Stimulated activated CD4-positive, alpha-beta T cell treated with anti-CD3 and anti-CD28 coated beads, Interleukin-1b, Interleukin-23, amount 100 ng/mL, for 1 hour (primary cell): ENCODE measurements at places on chromosomes 3 and 15.

DNA sequence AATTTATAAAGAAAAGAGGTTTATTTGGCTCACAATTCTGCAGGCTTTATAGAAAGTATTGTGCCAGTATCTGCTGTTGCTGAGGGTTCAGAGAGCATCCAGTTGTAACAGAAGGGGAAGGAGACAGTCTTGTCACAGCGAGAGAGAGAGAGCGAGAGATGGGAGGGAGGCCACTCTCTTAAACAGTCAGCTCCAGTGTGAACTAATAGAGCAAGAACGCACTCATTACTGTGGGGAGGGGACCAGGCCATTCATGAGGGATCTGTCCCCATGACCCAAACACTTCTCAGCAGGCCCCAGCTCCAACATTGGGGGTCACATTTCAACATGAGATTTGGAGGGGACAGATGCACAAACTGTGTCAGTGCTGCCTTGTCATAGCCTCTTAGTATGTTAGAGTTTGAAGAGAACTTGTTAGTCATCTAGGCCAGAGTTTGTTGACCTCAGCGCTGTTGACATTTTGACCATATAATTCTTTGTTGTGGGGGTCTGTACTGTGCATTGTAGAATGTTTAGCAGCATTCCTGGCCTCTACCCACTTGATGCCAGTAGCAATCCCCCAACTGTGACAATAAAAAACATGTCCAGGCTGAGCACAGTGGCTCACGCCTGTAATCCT, 15.3 kb downstream of the STARD9 start:
- DNase-seq: no peak

- no peak for DNase-seq
Measured at GRCh38 chr3:127565711-127566110, 24.8 kb downstream of the TPRA1 start.

DNA sequence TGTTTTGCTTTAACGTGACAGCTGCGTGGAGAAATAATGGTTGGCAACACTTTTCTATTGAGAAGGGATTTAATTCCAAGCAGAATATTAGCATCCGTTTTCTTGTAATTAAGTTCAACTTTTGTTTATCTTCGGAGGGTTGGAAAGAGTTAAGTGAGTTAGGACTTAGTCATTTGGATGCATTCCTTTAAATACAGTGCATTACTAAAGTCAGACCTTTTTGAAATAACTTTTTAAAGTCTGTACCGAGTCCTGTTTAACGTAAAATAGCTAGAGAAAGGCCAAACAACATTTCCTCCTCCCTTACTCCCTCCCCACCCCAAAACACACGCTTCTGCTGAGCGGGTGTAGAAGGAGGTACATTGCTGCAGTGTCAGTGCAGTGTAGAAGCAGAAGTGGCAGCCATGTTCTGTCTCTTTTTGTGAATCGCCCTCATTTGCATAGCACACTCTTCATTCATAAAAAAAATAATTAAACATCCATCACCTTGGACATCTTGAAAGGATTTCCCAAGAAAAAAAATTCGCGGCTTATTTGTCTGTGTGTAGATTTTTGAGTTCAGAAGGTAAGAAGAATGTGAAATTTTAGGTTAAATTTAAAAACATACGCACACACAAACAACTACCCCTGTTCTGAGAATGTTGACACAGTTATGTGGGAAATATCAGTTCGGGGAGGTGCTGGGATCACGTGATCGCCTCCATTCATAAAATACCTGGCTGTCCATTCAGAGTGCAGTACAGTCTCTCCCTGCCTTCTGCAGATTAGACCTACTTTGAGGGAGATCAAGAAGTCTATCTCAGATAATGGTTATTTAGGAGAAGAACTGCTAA, 1.6 kb downstream of the SPRED1 start:
- no peak for DNase-seq

DNA sequence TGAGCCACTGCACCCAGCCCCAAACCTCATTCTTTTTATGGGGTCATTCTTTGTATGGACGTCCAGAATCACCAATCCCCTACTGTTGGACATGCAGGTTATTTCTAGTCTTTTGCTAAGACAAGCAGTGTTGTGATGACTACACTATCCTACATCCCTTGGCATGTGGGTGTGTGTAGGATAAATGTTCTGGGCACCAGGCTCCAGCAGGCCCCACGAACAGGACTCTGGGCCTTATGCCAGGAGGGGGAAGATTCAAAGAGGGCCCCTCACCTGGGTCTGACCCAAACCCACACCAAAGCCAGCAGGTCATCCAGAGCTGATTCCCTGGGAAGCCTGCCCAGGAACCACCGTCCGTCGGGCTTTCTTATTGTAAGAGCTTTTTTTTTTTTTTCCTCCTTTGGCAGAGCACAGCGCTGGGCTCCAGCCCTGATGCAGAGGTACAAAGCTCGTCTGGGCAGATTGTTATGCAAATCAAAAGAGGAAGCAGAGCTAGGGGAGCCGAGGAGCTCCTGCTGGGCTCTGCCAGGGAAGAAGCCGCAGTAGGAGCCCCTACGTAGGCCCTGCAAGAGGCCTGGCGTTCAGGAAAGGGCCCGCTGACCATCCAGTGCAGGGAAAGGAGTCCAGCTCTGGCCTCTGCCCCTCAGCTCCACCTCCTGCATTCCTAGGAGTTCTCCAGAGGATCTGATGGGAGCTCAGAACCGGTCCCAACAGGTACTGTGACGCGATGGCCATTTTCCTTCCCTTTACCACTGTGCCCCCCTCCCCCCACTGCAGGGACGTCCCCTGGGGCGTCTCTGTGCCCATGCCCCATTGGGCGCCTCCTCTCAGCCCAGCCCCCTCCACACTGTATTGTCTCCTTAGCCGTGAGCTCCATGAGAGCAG, 29.0 kb upstream of the FURIN start:
- DNase-seq: no peak

DNA sequence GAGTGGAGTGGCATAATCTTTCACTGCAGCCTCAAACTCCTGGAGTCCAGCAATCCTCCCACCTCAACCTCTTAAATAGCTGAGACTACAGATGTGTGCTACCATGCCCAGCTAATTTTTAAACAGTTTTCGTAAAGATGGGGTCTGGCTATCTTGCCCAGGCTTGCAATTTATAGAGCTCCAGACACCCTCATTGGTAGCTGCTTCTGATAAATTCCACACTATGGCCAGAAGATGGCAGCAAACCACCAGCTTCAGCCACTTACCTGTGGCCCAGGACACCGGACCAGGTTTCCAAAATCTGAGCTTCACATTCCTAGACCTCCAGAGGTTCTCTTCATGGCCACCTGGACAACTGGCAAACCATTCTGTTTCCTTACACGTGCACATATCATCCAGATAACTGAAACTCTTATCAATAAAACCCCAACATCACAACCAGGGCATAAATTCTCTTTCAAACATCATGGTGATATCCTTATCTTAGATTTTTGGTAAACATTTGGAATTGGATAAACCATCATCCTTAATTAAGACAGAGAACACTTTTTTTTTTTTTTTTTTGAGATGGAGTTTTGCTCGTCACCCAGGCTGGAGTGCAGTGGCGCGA, 28.9 kb downstream of the FBXW12 start:
- peak; percentile 19 for DNase-seq

DNA sequence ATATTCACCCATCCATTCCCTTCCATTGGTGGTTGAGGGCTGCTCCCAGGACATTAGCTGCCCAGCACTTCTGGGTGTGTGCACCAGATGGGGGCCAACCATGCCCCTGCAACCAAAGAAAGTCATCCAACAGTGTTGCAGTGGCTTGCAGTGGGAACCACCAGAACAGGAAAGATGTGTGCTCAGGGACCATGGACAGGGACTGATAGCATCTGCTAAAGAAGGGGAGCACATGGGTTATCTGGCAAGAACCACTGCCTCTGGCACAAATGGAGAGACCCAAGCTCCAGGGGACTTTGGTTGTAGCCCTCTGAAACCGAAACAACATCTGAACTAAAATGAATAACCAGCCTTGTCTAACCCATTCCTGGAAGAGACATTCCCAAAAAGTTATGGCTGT, 8.1 kb downstream of the DCLK3 start:
- DNase-seq: no peak

GRCh38 chr3:134150476-134150875, 100.2 kb downstream of the RYK start:
- DNase-seq: no peak
